ENCODE measurements at places on chromosomes 12 and 14. TPM values are rescaled to one million over a fixed set of nuclear protein-coding genes. Genes with fewer than 3 reads are reported as not detected.

The ALDH2 gene
- total RNA-seq: 31.5 TPM

The WNT1 gene
- not detected for total RNA-seq

The PAX9 gene
- total RNA-seq: 0.38 TPM

The KRT5 gene
- 182 TPM for total RNA-seq

The NACA gene
- total RNA-seq: 924 TPM

The NUDT14 gene
- total RNA-seq: 26.2 TPM

The LIN52 gene
- 19.8 TPM for total RNA-seq

The SRSF5 gene
- 593 TPM for total RNA-seq

The IFI27 gene
- 14.4 TPM for total RNA-seq

The SERPINA10 gene
- total RNA-seq: not detected

The GALNT8 gene
- total RNA-seq: 10.1 TPM

The MYF5 gene
- 4.5 TPM for total RNA-seq

The PUS1 gene
- total RNA-seq: 9.0 TPM

The NGB gene
- 1.4 TPM for total RNA-seq

The GUCY2C gene
- 0.11 TPM for total RNA-seq

The KLHDC1 gene
- 14.6 TPM for total RNA-seq

The GDF3 gene
- total RNA-seq: not detected

The KRT80 gene
- total RNA-seq: 1.6 TPM

The TRIM9 gene
- 64.8 TPM for total RNA-seq

The CFAP73 gene
- not detected for total RNA-seq

The NINJ2 gene
- total RNA-seq: 0.93 TPM

The SENP1 gene
- total RNA-seq: 30.0 TPM

The MTERF2 gene
- 71.7 TPM for total RNA-seq

The TSHR gene
- 0.88 TPM for total RNA-seq

The ACOT6 gene
- total RNA-seq: not detected

The IPO8 gene
- 56.7 TPM for total RNA-seq

The IFNG-AS1 gene
- total RNA-seq: 4.9 TPM

The CMA1 gene
- not detected for total RNA-seq

The KRT73 gene
- not detected for total RNA-seq

The FAM186B gene
- 0.44 TPM for total RNA-seq

The EFS gene
- total RNA-seq: 33.1 TPM

The DUSP16 gene
- 46.8 TPM for total RNA-seq

The ARHGDIB gene
- total RNA-seq: 23.1 TPM

The MYO1H gene
- total RNA-seq: 0.82 TPM

The PTCSC3 gene
- not detected for total RNA-seq

The HCAR3 gene
- total RNA-seq: 2.1 TPM

The AQP2 gene
- total RNA-seq: not detected

The CCDC88C gene
- total RNA-seq: 32.2 TPM

The VRTN gene
- not detected for total RNA-seq

The DERA gene
- total RNA-seq: 53.8 TPM

The RERG gene
- total RNA-seq: 23.4 TPM

The PRH2 gene
- not detected for total RNA-seq

The CEBPE gene
- total RNA-seq: not detected

The GPX2 gene
- 1.5 TPM for total RNA-seq

The PEX5 gene
- 52.9 TPM for total RNA-seq

The CD163L1 gene
- 7.4 TPM for total RNA-seq

The USP44 gene
- 2.2 TPM for total RNA-seq

The PPP1R1A gene
- total RNA-seq: 8.8 TPM

The TMCC3 gene
- 10.1 TPM for total RNA-seq

The YY1 gene
- total RNA-seq: 77.4 TPM
